ENCODE measurements at places on chromosomes 6 and 20. TPM values are rescaled to one million over a fixed set of nuclear protein-coding genes. Genes with fewer than 3 reads are reported as not detected.

DNA sequence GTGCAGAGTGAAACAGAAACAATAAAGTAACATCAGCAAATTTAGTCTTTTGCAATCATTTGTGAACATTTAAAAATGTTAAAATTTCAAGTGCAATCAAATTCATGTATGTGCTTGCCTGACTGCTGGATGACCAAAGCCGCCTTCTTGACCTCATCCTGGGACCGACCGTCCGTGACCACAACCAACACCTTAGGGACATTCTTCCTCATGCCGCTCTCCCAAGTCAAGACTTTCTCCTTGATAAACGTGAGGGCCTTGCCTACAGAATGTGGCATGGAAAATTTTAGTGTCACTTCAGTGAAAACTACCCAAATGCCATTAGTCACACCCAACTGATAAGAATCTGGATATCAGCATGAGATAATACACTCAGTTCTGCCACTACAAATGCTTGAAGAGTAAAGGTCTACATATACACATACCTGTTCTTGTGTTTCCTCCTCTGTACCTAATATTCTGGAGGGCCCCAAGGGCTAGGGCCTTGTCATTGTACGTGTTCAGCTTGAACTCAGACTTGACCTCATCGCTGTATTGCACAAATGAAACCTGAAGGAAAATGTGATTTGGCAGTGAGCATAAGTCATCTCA lies 86.8 kb downstream of the COL12A1 start:
- DNase-seq: no peak

DNA sequence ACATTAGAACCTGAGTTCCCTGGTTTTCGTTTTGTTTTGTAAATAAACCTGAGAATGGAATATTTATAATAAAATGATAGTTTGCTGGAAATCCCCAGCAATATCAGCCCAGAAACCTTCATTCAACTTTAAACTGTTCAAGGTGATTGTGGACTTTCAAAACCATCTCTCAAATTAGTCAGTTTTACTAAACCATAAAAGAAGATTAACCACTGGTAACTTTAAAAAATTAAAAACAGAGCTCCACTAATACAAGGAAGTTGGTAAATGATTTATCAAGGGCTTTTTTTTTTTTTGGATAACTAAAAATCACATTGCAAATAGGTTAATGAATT lies 10.0 kb downstream of the MBOAT1 start:
- DNase-seq: no peak

- no peak for DNase-seq
Measured at GRCh38 chr20:32497589-32498224, 87.4 kb downstream of the NOL4L start.

The ZSCAN31 gene
- 2.0 TPM for total RNA-seq

GRCh38 chr20:44014807-44015732 lies 100.4 kb downstream of the TOX2 start:
- no peak for DNase-seq

DNA sequence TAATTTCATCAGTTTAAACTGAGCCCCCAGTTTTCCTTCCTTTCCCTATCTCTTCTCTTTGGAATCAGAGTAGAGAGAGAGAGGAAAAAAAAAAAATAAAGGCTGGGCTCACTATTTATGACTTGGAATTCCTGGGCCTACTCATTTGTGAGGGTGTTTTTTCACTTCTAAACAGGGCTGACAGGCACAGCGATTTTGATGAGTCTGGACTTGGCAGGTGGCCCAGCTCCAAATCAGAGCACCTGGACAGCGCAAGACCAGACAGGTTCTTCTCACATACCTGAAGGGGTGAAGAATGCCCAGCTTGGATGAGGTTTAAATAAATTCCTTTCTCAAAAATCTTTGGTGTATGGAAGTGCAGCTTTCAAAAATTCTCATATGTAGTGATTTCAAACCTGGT lies 122.2 kb downstream of the KIF13A start:
- DNase-seq: no peak
